Bronchial smooth muscle cell (primary cell): ENCODE measurements at places on chromosomes 7 and 10. TPM values are rescaled to one million over a fixed set of nuclear protein-coding genes. Genes with fewer than 3 reads are reported as not detected.

DENND2A gene
- 38.6 and 47.7 TPM in 2 replicates for total RNA-seq

TDRD1 gene
- 0.16 TPM in 1 of 2 replicates, not detected in the other for total RNA-seq

ATP6V0A4 gene
- not detected in 2 replicates for total RNA-seq

BAMBI gene
- total RNA-seq, result 0.32 and 0.77 TPM in 2 replicates

MCU gene
- 40.8 and 41.0 TPM in 2 replicates for total RNA-seq

GJD4 gene
- total RNA-seq, result not detected in 2 replicates

MOGAT3 gene
- not detected in 2 replicates for total RNA-seq

CFTR gene
- total RNA-seq, result not detected in 2 replicates

SLC26A5 gene
- total RNA-seq, result under 0.01 TPM in 1 of 2 replicates, not detected in the other

GPR15LG gene
- total RNA-seq, result not detected in 2 replicates

ABCB1 gene
- 3.8 and 24.0 TPM in 2 replicates for total RNA-seq
